ENCODE measurements at places on chromosomes 2 and 18.

DNA sequence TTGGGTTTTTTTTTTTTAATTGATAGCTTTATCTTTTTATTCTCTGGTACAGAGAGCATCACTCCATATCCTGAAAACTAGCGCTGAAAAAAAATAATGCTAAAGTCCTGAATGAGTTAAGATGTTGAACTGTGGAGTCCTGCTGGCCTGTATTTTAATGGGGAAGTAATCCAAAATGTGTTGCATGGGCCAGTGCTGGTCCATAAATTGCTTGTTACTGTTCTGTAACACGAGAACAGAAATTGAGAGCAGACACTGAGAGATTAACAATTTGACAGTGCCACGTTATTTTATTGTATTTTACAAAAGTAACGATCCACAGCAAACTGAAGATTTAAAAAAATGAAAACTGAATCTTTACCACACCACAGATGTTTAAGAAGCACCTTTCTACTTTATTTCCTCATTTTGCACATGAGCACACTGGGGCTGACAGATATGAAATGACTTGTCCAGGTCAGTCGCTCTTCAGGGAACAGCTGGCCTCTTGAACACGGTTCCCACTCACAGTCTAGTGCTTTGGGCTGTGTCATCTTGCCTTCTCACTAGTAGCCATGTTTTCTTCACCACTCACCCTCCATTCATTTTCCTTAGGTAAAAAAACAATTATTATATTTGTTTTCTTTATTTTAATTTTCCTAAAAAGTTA is 35.3 kb downstream of the ZCCHC2 start:
- DNase-seq: no peak

DNA sequence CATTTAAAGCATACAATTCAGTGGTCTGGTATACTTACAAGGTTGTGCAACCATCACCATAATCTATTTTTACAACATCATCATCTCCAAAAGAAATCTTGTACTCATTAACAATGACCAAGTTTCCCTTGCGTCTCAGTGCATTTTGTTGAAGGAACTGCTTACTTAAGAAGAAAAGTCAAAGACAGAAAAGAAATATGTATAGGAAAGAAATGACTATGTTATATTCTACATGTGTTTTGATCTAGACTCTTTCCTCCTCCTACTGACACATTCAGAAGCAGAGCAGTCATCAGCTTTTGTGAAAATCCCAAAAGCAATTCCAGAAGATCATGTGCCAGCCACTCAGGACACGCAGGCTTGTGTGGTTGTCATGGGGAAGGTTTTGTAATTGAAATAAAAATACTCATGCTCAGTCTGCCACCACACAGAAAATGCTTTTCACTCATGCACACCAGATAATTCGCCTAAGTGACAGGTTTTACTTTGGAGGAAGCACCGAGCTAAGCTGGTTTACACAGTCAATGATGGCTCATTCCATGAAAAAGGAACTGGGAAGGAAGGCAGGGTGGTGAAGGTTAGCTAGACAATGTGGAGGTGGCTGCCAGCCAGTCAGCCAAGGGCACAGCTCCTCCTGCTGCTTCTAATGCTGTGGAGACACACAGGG is 158.5 kb upstream of the REV1 start:
- DNase-seq: peak; percentile 46

- no peak for DNase-seq
Measured at GRCh38 chr2:48253301-48253700, 276.7 kb upstream of the STON1 start.

DNA sequence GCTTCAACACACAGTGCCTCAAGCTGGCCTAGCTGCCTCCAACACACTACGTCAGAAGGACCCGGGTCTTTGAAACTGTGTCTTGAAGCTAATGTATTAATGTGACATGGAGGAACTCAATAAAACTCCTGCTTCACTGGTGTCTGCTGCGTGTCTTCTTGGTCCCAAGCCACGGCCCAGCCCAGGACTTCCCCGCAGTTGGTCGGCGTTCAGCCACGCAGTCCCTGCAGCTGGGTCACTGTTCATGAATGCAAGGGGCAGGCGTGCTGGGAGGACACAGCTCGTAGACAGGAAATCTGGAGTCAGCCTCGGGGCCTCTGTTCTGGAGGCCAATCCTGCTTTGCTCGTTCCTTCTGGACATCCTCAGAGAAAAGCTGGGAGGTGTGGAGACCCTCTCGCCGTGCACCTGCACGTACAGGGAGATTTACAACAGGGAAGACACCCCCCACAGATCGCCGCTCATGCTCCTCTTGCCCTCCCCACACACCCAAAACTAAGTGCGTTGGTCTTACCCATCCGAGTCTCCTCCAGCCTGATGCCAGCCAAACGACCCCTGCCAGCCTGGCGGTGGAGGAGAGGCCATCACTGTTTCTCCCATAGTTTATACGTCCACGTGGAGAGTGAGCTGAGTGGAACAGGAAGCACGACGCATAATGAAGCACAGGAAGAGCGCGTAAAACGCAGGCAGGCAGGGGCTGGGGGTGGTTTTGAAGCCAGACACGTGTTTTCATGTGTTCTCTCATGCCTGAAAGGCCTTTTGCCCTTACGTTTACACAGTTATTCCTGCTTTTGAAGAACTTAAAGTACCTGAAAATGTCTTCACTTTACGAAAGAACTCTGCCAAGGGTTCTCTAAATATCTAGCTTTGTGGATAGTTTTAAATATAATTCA is 39.7 kb downstream of the ADI1 start:
- DNase-seq: peak; percentile 11

GRCh38 chr18:46324087-46324955 is 220.1 kb downstream of the HAUS1 start:
- DNase-seq: no peak

All from left ventricle myocardium superior (tissue), 1 donor.